Left lung (tissue), 14 donors: ENCODE measurements at places on chromosomes 1 and 21.

DNA sequence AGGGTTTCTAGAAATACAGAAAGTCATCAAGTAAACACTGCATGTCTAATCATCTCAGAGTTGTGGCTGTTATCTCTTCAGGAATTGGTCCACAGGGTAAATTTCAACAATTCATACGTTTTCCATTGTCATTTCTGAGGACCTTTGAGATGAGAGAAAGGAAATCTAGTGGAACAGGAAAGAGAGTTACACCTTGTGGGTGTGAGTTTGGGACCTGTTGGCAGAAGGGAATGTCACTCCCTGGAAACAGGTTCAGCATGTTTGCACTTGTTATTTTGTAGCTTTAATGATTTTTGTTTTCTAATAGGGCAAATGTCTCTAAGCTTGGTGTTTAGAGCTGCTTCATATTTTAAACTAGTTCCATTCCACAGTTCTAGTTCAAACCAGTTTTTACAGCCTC lies 5.6 kb downstream of the TMEM167B start:
- H3K4me1 ChIP-seq: peaks cover 4% of the 10 kb centered on the region
- DNase-seq: no peak
- no peaks in the 10 kb centered on the region for H3K27me3 ChIP-seq
- H3K27ac ChIP-seq: peak overlapping the region; percentile 1
- H3K4me3 ChIP-seq: no peak overlapping the region
- peaks cover 25% of the 10 kb centered on the region for H3K36me3 ChIP-seq

GRCh38 chr1:32960819-32961355 lies 3.7 kb downstream of the RNF19B start:
- DNase-seq: no peak
- no peak overlapping the region for H3K27ac ChIP-seq
- no peak overlapping the region for H3K4me3 ChIP-seq
- peaks cover 56% of the 10 kb centered on the region for H3K4me1 ChIP-seq

DNA sequence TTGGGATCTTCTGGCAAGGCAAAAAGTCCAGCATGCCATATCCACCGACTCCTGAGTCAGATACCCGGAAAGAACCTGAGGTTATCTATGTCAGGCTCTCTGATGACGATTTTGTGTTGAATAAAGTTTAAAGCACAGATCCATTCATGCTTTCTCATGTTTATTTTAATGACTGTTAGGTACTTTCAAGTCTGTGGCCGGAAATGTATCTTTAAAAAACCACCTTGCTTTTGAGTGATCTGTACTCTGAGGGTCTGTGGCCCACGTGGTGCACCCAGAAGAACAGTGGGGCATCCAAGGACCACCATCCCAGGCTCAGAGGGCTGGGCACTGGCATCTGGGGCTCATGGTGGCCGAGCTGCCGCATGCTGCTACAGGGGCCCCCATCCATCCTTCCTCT lies 30.1 kb upstream of the VASH2 start:
- H3K27ac ChIP-seq: no peak overlapping the region
- H3K36me3 ChIP-seq: no peaks in the 10 kb centered on the region
- no peak for DNase-seq
- peaks cover 7% of the 10 kb centered on the region for H3K4me1 ChIP-seq

DNA sequence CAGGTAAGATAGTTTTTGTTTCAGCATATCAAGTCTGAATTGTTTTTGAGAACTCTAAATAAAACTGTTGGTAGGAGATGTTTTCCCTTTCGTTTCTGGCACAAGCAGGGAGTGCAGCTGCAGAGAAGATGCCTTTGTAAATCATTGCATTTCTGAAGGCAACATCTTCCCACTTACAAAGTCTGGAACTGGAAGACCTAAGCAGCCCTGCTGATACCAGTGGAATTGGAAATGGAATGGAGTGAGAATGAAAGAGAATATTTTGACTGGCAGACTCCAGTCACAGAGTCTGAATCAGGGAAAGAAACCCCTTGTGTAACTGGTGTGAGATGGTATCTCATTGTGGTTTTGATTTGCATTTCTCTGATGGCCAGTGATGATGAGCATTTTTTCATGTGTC lies 815.6 kb downstream of the LTN1 start:
- no peak for DNase-seq
- no peaks in the 10 kb centered on the region for H3K27me3 ChIP-seq
- no peak overlapping the region for H3K27ac ChIP-seq
- H3K4me3 ChIP-seq: no peak overlapping the region
- H3K4me1 ChIP-seq: no peaks in the 10 kb centered on the region
- H3K36me3 ChIP-seq: no peaks in the 10 kb centered on the region

DNA sequence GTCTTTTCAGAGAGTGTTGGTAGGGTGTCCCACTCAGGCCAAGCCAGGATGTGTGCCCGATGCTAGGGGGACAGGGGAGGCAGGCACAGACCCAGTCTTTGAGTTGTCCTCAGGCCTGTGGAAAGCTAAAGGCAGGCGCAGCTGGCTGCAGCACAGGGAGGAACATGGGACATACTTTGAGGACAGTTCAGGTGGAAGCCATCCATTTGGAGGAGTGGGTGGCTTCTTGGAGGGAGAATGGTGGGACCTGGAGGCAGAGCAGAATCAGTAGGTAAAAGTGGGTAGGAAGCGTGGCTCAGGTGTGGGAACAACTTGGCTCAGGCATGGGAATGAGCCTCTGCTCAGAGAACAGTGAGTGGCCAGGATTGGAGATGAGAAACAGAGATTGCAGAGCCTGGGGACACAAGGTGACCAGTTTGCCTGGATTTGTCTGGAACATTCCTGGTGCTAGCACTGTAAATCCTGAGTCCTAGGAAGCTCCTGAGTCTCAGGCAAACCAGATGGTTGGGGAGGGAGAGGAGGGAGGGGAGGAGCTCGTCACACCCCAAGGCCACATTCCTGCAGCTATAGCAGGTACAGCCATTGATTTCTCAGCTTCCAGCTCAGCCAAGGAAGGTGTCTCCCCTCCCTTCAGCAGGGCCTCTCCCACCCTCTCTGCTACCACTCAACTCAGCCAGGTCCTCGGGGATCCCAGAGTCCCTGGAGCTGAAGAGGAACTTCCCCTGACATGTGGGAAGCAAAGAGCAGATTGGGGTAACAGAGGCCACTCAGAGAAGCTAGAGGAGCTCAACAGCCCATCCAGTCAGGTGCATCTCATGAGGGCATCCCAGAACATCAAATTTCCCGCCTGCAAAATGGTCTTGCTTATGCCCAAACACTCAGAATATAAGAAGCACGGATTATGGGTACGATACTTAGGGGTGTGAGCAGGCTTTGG lies 65.2 kb upstream of the TINAGL1 start:
- H3K27ac ChIP-seq: no peak overlapping the region
- no peak for DNase-seq
- no peaks in the 10 kb centered on the region for H3K36me3 ChIP-seq
